ENCODE measurements at places on chromosomes 12 and 14.

DNA sequence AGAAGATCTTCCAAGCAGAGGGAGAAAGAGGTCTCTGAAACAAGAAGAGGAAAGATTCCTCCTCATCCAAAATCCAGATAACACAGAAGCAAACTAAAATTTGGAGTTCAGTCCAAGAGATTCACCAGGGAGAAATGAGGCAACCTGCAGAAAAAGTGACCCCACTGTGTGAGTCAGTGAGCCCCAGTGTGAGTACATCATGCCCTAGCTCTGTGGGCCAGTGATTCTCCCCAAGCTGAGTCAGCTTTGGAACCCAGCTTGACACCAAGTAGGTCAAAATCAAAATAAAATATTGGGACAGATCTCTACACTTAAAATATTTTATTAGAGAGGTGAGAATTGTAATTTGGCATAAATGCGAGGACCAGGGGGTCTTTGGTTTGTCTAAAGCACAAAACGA, 17.2 kb downstream of the CLEC2B start:
- no peak for DNase-seq
- no peaks in the 10 kb centered on the region for H3K4me1 ChIP-seq
- no peaks in the 10 kb centered on the region for H3K36me3 ChIP-seq

- no peaks in the 10 kb centered on the region for H3K36me3 ChIP-seq
- H3K27ac ChIP-seq = no peak overlapping the region
- no peak for DNase-seq
- H3K4me1 ChIP-seq = no peaks in the 10 kb centered on the region
- no peak overlapping the region for H3K4me3 ChIP-seq
Measured at GRCh38 chr12:11085419-11085818, 6.7 kb downstream of the TAS2R43 start.

DNA sequence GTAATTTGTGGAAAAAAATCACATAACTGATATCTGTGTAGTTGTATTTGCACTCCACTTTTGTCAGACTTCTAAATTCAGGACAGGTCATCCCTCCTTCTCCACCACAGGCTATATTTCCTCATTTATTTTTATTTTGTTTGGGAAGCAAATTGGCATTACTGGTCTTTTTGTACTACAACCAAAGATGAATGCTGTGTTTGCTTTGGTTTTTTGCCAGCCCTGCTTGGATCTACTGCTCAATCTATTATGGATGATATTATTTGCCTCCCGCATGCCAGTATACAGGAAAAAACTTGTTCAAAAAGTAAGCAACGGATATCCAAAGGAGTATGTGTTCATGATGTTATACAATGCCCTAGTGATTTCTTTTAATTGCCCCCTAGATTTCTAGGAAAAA, 948.8 kb downstream of the TRHDE start:
- H3K36me3 ChIP-seq = no peaks in the 10 kb centered on the region
- no peak for DNase-seq
- H3K27me3 ChIP-seq = no peaks in the 10 kb centered on the region
- no peak overlapping the region for H3K4me3 ChIP-seq
- H3K4me1 ChIP-seq = no peaks in the 10 kb centered on the region

DNA sequence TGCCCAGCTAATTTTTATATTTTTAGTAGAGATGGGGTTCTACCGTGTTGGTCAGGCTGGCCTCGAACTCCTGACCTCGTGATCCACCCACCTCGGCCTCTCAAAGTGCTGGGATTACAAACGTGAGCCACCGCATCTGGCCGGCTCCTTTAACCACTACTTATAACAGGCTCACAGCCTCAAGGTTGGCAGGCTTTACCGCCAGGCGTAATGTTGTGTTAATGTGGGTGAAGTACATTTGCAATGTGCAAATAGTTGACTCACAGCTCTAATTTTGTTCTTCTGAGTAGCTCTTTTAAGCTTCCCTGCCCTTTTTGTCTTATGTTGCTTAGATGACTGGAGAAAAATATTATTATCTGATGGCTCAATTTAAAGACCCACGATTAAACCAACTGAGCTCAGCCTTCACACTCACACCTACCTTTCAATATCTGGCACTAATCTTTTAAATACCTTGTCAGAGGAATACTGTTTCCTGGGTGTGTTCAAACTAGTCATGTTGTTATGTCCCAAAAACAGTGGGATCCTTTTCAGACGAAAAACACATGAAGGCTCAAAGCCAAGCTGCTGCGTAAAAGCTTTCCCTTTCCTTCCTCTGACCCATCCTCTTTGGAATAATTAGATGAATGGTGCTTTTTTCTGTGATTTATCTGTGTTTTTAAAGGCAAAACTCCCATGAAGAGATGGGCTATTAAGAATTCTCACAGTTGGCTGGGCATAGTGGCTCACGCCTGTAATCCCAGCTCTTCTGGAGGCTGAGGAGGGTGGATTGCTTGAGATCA, 57.2 kb upstream of the USP44 start:
- no peaks in the 10 kb centered on the region for H3K4me1 ChIP-seq
- no peaks in the 10 kb centered on the region for H3K36me3 ChIP-seq
- no peak overlapping the region for H3K4me3 ChIP-seq

Data from K562 (cell line).